ENCODE measurements at places on chromosomes 2 and 18. TPM values are rescaled to one million over a fixed set of nuclear protein-coding genes. Genes with fewer than 3 reads are reported as not detected.

The SALL3 gene
- not detected for total RNA-seq

The ARPC2 gene
- total RNA-seq, result 551 TPM

The PKDCC gene
- total RNA-seq, result 1.1 TPM

The UBE2F gene
- total RNA-seq, result 63.2 TPM

The PLCD4 gene
- total RNA-seq, result 0.79 TPM

The PPIL3 gene
- 39.6 TPM for total RNA-seq

The SOWAHC gene
- 4.8 TPM for total RNA-seq

All from thoracic aorta endothelial cell (primary cell).